Inflammatory macrophage (primary cell): ENCODE measurements at places on chromosomes 7 and 10.

- DNase-seq: no peak
Observed at GRCh38 chr7:25314731-25315267, 86.5 kb upstream of the NPVF start.

DNA sequence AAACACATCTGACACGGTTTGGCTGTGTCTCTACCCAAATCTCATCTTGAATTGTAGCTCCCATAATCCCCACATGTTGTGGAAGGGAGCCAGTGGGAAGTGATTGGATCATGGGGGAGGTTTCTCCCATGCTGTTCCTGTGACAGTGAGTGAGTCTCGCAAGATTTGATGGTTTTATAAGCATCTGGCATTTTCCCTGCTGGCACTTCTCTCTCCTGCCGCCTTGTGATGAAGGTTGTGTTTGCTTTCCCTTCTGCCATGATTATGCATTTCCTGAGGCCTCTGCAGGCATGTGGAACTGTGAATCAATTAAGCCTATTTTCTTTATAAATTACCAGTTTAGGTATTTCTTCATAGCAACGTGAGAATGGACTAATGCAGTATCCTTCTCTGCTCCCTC is 5.9 kb upstream of the HTR5A start:
- no peak for DNase-seq

DNA sequence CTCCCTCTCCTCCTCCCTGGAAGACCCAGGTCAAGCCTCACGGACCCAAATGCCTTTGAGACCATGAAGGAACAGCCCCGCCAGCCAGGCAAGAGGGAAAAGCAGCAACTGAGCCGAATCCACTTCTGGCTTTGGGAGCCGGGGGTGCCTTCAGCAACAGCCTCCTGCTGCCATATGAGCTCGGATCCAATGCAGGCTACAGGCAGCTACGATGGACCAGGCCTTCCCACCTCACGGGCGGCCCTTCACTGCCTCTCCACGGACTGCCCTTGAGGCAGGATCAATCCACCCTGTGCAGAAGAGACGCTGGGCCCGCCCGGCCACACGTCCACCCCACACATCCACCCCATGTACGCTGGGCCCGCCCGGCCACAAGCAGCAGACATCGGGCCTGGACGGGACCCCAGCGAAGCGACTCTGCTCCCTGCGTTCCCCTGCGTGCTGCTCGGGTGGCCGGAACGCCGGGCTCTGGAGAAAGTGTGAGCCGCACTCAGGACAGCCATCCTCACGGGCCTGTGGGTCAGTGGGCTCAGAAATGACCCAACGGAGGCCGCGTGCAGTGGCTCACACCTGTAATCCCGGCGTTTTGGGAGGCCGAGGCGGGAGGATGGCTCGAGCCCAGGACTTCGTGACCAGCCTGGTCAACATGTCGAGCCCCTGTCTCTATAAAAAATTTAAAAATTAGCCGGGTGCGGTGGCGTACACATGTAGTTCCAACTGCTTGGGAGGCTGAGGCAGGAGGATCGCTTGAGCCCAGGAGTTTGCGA is 82.0 kb downstream of the FOXL3 start:
- DNase-seq: no peak

GRCh38 chr10:57186201-57186600 is 825.1 kb upstream of the ZWINT start:
- no peak for DNase-seq

- no peak for DNase-seq
Observed at GRCh38 chr10:21499701-21500577, 25.5 kb downstream of the SKIDA1 start.

DNA sequence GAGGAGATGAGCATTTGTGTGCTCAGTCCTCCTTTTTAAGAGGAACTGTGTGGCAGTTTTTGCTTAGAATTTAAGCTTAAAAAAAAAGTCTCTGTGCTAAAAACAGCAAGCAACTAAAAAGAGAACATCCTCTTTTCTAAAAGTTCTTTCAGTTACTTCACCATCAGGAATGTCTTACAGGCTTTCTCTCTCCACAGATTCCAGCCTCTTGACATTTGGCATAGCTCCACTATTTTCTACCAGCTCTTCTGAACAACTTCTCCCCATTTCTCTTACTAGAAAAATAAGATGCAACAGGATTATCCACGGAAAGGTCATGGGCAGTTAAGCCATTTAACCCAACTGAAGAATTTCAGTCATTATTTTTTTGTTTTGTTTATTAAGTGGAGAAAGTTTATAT is 13.2 kb downstream of the PCLO start:
- no peak for DNase-seq
